ENCODE measurements at places on chromosomes 13 and 19.
A peak's percentile ranks its signal among the peaks of the same experiment; 100 is the strongest.

GRCh38 chr13:74661851-74662250 is 527.6 kb upstream of the KLF12 start:
- DNase-seq: peak; percentile 74

DNA sequence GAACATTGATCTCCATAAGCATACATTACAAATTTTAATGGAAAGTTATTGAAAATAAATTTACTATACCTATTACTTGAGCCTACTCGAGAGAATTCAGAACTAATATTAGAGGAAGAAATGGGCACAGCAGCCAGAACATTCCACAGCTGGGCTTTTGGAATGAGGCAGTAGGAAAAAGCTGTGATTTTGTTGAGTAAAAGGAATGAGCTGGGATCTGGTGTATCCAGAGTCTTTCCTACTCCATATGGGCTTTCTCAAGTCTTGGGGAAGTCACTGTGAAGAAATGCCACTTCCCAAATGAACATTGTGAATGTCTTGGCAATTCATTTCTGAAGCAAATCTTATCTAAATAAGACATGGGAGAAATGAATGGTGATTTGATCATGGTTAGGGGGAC is 93.1 kb downstream of the CYSLTR2 start:
- no peak for DNase-seq

GRCh38 chr13:81987159-81987558 is 1646.2 kb upstream of the SPRY2 start:
- peak; percentile 12 for DNase-seq

DNA sequence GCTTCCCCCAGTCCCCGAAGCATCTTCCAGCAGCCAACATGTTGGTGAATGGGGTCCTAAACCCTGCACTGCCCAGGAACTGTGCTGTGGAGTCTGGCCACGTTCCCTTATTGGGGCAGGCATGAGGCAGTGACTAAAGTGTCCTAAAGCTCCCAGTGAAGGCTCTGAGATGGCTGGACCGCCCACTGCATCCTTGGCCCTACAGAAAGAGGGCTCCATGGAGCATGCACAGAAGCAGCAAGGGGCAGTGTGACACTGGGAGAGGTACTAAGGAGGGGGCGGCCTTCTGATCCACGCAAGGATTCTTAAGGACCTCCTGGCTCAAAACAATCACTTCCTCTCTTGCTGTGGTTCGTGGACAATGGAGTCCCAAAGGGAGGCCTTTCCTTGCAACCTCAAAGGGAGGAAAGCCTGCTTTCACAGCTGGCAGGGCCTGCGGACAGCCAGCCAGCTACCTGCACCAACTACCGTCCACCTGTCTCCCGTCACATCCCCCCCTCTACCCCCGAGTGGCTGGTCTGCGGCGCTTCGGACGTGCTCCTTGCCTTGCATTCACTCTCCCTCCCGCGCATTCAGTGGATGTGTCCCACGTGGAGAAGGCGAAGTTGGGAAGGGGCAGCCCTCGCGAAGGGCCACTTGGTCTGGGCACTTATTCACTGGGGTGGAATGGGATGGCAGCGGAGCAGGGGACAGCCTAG is 63.9 kb upstream of the STARD13 start:
- no peak for DNase-seq

DNA sequence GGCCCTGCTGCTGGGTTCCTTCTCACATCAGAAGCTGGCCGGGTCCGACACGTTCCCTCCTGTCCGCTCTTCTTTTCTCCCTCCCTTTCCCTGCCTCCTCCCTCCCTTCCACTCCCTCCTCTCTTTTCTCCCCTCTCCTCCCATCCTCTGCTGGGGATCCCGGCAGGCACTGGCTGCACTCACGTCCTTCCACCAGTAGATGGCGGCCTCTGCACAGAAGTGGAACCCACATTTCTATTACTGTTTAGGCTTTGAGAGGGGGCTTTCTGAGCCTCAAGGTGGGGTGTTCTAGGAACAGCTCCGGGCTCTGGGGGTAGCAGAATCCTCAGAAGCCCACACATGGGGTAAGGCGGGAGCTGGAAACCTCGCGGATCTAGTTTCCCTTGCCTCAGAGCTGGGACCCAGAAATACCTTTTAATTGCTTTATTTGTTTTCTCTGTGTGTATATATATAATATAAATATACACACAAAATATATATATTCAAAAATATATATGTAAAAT is 294.2 kb downstream of the ZNF536 start:
- peak; percentile 71 for DNase-seq

DNA sequence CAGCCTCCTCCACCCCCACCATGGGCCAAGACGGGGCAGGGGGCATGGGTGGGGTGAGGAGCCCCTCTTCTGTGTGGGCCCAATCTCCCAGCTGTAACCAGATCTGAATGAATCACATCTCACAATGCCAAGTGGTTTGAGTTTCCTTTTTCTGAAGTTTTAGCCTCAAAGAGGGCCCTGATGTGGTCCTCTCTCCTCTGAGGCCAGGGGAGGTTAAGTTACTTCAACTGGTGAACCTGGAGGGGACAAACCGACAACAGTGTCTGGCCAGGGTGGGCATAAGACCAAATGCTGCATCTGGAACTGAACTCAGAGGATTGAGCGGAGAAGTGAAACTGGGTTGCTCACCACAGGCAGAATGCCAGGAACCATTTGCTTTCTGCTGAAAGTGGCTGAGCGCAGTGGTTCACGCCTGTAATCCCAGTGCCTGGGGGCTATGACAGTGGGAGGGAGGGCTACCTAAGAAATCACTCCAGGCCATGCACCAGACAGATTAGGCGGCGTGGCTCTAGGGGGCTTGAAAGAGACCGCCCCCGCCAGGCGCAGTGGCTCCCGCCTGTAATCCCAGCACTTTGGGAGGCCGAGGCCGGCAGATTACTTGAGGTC is 15.4 kb upstream of the IRGC start:
- DNase-seq: peak; percentile 89

DNA sequence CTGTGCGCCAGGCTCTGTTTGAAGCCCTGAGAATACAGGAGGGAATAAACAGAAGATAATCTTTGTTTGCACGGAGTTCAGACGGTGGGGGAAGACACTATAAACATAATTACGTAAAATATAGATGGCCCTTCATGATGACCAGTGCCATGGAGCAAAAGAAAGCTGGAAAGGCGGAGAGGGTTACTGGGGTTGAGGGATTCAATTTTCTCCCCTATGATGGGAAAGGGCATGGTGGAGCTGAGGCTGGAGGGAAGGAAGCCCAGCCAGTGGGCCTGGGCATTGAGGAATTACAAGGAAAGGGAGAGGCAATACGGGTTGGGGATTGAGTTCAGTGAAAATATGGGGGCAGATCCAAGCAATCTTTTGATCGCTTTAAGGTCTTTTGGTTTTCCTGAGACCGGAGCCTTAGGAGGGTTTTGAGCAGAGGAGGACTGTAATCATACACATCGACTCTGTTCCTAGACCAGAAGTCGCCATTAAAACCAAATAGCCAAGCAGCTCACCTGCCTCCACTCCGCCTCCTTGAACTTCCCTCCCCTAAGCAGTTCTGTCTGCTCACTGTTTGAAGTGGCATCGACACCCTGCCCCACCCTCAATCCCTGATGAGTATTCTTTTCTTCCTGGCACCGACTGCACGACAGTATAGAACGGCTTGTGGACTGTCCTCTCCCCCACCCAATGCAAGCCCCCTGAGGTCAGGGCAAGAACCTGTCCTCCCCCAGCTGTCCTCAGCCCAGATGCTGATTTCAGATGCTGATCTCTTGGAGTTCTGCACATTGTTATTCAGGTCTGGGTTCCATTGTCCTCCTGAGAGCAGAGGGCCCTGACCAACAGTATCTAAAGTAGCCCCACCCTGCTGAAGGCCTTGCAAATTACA is 813 bp upstream of the ZNF296 start:
- DNase-seq: no peak

DNA sequence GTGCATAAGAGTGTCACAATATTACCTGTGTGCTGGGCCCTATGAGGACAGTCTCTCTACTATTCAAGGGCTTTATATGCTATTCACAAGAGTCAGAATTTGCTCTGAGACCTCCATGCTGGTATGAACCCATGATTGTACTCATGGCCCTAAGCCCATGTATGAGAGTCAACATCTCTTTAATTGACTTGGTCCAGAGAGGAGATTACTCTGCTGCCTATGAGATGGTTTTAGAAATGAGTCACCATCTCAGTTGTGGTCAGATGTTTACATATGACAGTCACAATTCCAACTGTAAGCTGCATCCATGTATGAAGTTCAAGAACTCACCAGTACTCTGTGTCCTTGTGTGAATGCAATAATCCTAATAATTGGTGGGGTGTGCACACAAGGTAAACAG is 19.9 kb upstream of the ZNF208 start:
- DNase-seq: no peak

DNA sequence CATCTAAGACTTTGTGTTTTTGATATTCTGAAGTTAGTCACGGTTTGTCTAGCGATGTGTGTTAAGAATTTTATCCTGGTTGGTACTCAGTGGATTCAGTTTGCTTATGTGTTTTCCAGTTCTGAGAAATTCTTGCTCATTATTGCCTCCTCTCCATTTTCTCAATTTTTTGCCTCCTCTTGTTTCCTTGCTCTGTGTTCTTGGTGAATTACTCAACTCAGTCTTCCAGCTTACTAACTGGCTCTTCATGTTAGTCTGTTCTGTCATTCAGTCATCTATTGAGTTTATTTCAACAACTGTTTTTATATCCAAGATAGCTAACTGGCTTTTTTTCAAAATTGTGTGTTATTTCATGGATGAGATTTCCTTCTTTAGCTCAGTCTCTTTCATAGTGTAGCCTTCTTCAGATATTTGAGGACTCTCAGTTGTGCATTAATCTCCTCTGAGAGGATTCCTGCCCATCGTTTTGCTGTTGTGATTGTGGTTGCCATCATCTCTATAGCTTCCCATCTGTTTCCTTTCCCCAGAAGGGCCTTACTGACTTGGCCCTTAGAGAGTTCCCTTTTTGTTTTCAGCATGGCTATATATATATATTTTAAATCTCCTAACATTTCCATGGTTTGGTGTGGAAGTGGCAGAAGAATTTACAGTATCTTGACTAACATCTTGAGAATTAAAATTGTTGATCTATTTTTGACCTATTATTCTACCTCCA is 6.2 kb downstream of the SETDB2 start:
- no peak for DNase-seq

GRCh38 chr13:29743201-29743786 is 107.1 kb downstream of the UBL3 start:
- DNase-seq: peak; percentile 78

GRCh38 chr19:6866741-6867151 is 20.6 kb upstream of the ADGRE1 start:
- DNase-seq: no peak

GRCh38 chr13:52744842-52745375 is 5.3 kb upstream of the CNMD start:
- no peak for DNase-seq

GRCh38 chr13:53447863-53448262 is 419.2 kb downstream of the OLFM4 start:
- DNase-seq: no peak

DNA sequence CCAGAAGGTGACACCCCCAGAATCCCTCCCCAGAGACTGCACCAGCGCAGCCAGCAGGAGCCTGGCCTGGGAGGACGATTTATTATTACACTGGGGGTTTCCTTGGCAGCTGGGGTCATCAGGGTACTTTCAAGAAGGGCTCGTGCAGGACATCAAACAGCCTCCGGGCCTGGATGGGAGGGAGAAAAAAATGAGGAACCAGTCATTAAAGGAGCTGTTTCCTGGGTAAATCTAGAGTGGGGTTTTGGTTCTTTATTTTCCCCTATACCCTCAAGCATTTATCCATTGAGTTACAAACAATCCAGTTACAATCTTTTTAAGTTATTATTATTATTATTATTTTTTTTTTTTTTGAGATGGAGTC is 3.1 kb downstream of the POLR1G start:
- no peak for DNase-seq

GRCh38 chr13:100944791-100945345 is 270.3 kb upstream of the TMTC4 start:
- DNase-seq: no peak

DNA sequence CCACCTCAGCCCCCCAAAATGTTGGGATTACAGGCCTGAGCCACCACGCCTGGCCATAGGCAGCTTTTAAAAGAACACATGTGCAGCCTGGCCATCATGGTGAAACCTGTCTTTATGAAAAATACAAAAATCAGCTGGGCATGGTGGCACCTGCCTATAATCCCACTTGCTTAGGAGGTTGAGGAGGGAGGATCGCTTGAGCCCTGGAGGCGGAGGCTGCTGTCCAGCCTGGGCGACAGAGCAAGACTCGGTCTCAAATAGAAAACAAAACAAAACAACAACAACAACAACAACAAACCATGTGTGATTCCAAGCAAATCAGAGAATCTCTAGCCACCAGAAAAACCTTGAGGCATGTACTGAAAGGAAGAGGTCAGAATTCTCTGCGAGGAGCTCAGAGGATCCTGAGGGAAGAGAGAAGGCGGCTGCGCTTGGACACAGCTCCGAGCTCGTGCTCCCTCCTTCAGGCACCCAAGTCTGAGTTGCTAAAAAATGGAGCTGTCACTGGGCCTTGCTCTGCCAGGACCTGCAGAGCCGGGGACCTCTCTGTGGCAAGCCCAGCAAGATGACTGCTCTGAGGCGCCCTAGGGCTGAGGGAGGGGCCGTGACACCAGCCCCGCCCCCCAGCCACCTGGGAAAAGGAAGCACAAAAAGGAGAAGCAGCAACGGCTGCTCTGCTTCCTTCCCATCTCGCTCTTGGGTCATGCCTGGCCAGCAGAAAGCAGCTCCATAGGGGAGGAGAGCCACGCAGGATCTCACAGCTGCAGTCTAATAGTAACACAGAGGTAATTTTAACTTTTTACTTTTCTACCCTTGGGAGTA is at the start of gene ARL11:
ARL11 (plus strand) TSS at position 677 of the 822 bp plus-strand sequence. CDS start 1,941 bp downstream, outside the sequence.
- DNase-seq: no peak

DNA sequence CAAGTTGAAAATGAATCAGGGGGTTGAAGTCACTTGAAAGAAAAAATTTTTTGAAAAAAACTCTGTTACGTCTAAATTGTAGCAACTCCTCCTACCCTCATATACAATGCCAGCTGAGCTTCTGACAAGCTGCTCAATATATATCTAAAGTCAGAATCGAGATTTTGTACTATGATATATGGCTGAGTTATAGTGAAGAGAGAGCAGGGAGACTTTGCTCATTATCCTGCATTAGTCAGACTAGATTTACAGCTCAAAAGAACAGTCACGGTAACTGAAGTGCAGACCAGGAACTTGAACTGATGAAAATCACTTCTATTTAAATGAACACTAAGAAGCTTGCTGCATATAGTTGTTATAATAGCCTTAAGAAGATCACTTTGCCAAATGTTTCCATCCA is 153.1 kb downstream of the LACC1 start:
- DNase-seq: no peak

DNA sequence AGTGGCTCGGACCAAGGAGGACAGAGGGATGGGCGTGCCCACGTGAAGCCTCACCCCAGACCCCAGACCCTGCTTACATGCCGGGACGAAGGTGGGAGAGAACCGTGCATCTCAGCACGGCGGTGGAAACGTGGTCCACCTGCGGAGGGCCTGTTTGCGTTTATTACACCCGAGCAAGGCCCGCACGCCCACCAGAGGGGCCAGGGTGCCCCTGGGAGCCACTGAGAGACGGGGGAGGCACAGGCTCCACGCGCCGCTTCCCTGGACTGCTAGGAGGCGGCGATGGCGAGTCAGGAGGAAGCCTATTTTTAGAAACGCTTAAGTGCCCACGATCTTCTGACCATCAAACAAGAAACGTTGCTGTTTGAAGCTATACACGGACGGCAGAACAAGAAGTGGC is 80.7 kb downstream of the ATP11A start:
- DNase-seq: no peak

- peak; percentile 31 for DNase-seq
Observed at GRCh38 chr19:49488046-49488862, 846 bp downstream of the RPL13A start.
